ENCODE measurements at places on chromosomes 6 and 20. TPM values are rescaled to one million over a fixed set of nuclear protein-coding genes. Genes with fewer than 3 reads are reported as not detected.

Gene RAET1G
- not detected for total RNA-seq

Gene B4GALT5
- total RNA-seq: 60.7 TPM

Gene BMP2
- not detected for total RNA-seq

Gene WFDC5
- total RNA-seq: not detected

Gene LBP
- not detected for total RNA-seq

Gene SASH1
- total RNA-seq: 19.2 TPM

Gene BPIFB1
- not detected for total RNA-seq

Gene GTSF1L
- total RNA-seq: not detected

Gene TGM6
- not detected for total RNA-seq

Gene BACH2
- total RNA-seq: 1.9 TPM

Gene DHX35
- 18.1 TPM for total RNA-seq

Gene CCN6
- total RNA-seq: not detected

GRCh38 chr6:156283091-156283490, 494.1 kb upstream of the ARID1B start:
- no peaks in the 10 kb centered on the region for H3K36me3 ChIP-seq
- peak; percentile 1 for DNase-seq
- H3K4me1 ChIP-seq: no peaks in the 10 kb centered on the region
- H3K27me3 ChIP-seq: no peaks in the 10 kb centered on the region

DNA sequence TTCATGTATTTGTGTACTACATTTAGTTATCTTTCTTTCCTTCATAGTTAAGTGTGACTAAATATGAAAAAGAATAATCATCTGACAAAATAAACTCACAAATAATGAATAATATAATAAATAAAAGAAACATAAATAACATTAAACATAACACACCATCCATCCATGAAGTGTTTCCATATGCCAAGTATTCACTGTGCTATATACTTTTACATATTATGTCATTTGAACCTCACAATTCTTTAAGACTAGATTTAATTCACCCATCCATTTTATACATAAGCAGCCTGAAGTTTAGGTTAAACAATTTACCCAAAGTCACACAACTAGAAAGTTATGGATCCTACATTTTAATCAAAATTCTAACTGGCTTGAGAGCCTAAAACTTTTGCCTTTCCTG, 549.4 kb upstream of the HS3ST5 start:
- H3K4me3 ChIP-seq: no peak overlapping the region
- no peak overlapping the region for H3K27ac ChIP-seq
- no peaks in the 10 kb centered on the region for H3K36me3 ChIP-seq
- no peak for DNase-seq
- no peaks in the 10 kb centered on the region for H3K27me3 ChIP-seq

GRCh38 chr20:60558486-60558885, 600.3 kb downstream of the CDH26 start:
- DNase-seq: no peak
- H3K27ac ChIP-seq: no peak overlapping the region
- H3K4me1 ChIP-seq: no peaks in the 10 kb centered on the region
- no peak overlapping the region for H3K4me3 ChIP-seq
- H3K36me3 ChIP-seq: no peaks in the 10 kb centered on the region

DNA sequence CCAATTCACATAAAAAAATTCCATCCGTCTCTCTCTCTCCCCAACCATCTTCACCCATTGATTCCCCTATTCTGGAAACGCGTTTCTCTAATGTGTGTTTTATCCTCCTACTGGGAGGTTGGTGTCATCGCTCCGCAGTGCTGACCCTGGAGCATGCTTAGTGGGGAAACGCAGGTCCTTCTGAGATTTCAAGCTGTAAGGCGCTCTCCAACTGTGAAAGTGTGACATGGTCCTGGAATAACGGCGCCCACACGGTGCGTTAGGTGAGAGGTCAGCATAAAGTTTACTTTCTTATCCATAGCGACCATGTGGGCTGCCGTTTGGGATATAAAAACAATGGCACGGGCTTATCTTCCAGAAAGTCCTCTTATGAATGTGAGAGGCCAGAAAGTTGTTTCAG, 123.9 kb downstream of the WDR27 start:
- H3K27ac ChIP-seq: no peak overlapping the region
- no peak for DNase-seq
- peaks cover 19% of the 10 kb centered on the region for H3K4me1 ChIP-seq
- no peaks in the 10 kb centered on the region for H3K27me3 ChIP-seq
- H3K36me3 ChIP-seq: no peaks in the 10 kb centered on the region

GRCh38 chr6:140485740-140486449, 1111.4 kb upstream of the CITED2 start:
- no peaks in the 10 kb centered on the region for H3K4me1 ChIP-seq
- peak; percentile 46 for DNase-seq
- no peaks in the 10 kb centered on the region for H3K27me3 ChIP-seq
- no peaks in the 10 kb centered on the region for H3K36me3 ChIP-seq
- H3K27ac ChIP-seq: no peak overlapping the region
- H3K4me3 ChIP-seq: no peak overlapping the region

DNA sequence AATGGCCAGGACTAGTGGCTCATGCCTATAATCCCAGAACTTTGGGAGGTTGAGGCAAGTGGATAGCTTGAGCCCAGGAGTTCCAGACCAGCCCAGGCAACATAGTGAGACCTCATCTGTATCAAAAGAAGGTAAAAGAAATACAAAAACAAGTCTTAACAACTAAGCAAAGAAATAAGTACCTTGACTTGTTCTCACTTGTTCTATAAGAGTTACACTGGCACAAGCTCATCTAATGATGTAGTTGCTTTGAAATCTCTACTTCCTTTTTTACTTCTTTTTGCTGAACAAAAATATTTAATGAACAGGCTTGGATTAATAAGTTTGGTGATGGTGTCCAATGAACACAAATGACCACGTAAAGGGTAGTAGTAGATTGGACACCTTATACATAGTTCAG, 72.2 kb downstream of the SGK1 start:
- H3K36me3 ChIP-seq: no peaks in the 10 kb centered on the region
- no peaks in the 10 kb centered on the region for H3K27me3 ChIP-seq
- H3K4me3 ChIP-seq: no peak overlapping the region

DNA sequence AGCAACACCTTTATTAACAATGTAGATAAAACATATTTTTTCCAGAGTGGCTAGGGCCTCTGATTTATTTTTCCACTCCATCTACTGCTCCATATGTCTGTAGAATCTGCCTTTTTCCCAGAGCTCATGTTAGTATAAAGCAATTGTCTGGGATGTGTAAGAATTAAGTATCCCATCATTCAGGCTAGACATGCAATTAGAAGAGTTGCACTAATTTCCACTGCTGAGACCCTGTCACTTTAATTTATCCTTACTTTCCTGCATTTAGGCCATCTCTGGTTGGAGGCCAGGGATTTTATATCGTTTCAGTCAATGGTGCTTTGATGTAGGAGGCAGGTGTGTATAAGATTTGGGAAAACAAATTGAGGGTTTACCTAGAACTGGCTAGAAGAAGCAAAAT, 286.1 kb upstream of the POU3F2 start:
- no peaks in the 10 kb centered on the region for H3K27me3 ChIP-seq
- no peak overlapping the region for H3K27ac ChIP-seq
- no peaks in the 10 kb centered on the region for H3K4me1 ChIP-seq
- DNase-seq: no peak

DNA sequence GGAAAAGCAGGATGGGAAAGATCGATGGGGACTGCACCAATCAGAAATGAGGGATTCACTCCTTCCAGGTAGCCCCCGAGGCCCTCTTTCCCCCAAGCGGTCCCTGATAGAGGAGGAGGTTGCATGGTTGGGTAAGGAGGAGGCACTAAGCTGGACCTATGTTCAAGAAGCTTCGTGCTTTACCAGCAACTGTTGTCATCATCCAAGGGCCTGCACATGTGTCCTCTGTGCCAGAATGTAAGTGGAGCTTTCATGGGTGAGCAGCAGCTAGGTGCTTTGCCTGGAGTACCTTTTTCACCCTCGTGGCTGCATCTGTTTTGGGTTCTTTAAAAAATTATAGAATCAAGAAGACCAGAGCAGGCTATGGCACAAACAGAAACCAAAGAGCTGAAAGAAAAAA, 54.0 kb downstream of the GMPR start:
- no peaks in the 10 kb centered on the region for H3K27me3 ChIP-seq
- H3K4me3 ChIP-seq: no peak overlapping the region
- H3K4me1 ChIP-seq: no peaks in the 10 kb centered on the region
- H3K27ac ChIP-seq: no peak overlapping the region
- no peak for DNase-seq

DNA sequence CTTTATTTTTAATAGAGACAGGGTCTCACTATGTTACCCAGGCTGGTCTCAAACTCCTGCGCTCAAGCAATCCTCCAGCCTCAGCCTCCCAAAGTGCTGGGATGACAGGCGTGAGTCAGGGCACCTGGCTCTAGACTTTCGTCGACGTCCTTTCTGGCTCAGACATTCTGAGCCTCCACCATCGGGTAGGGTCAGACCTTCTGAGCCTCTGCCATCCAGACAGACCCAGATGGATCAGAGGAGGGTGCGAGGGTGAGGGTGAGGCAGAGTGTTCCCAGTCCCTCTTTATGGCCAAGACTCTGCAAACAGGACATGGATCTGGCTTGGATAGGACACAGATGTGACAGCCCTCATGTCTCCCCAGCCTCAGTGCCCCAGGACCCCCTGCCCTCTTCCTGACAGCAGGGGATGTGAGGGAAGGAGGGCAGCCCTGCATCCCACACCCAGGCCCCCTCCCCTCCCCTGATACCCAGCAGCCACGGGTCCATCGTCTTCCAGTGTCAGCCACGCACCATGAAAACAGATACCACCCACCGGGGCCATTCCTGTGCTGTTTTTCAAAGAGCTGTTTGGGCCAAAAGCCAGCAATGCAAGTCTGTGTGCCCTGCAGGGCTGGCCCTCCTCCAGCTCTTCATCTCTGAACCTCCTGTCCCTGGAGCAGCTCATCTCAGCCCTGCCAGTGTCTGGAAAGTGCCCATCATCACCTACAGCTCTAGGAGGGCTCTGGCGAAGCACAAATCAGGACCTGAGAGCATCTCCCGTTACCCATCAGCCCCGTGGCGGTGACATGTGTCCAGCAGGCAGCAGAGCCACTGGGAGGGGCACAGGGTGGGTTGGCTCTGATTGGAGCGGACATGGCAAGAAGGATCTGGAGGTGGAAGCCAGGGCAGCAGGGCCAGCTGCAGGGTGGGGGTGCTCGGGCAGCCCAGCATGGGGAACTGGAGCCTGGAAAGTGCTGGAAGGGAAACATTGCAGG, 208.4 kb downstream of the PREX1 start:
- H3K4me1 ChIP-seq: peaks cover 13% of the 10 kb centered on the region
- peak; percentile 48 for DNase-seq
- no peak overlapping the region for H3K4me3 ChIP-seq
- H3K27me3 ChIP-seq: no peaks in the 10 kb centered on the region

DNA sequence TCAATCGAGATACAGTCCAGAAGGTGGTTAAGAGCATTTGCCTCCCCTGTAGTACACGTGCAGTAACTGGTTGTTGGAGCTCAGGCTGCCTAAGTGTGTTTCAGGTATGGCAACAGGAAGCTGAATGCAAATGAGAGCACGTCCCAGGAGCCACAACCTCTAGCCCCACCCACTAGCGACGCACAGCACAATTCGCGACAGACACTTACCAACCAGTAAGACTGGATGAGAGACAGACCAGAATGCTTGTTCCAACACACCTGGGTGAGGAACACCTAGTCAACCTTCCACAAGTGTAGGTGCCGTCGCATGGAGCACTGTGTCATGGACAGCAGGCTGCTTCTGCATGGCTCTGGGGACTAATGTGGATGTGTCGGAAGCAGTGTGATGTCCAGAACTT, 7.2 kb upstream of the SERPINB1 start:
- no peak for DNase-seq
- no peak overlapping the region for H3K27ac ChIP-seq
- no peaks in the 10 kb centered on the region for H3K27me3 ChIP-seq
- no peaks in the 10 kb centered on the region for H3K36me3 ChIP-seq
- H3K4me1 ChIP-seq: peaks cover 14% of the 10 kb centered on the region

- H3K27ac ChIP-seq: no peak overlapping the region
- no peaks in the 10 kb centered on the region for H3K36me3 ChIP-seq
- H3K4me1 ChIP-seq: no peaks in the 10 kb centered on the region
- H3K27me3 ChIP-seq: peaks cover 49% of the 10 kb centered on the region
- no peak overlapping the region for H3K4me3 ChIP-seq
Observed at GRCh38 chr6:89966228-89966544, 71.9 kb downstream of the GJA10 start.

DNA sequence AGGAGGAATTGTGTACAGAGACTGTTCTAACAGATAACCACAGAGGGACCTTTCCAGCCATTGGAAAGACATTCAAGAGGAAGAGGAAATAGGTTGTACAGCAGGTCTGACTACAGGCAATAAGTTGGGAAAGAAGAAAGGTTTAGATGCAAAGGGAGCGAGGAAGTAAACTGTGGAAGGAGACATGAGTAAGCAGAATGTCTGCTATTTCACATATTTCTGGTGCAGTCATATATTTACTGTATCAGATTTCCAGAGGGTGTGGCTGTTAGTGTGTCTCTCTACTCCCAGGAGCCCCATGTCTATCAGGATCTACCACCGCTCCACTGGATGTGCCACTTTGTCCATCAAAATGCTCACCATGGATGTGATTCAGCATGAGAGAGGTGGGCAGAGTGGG, 25.9 kb downstream of the MRS2 start:
- no peak overlapping the region for H3K27ac ChIP-seq
- no peaks in the 10 kb centered on the region for H3K27me3 ChIP-seq
- no peaks in the 10 kb centered on the region for H3K4me1 ChIP-seq
- H3K4me3 ChIP-seq: no peak overlapping the region
- peaks cover 26% of the 10 kb centered on the region for H3K36me3 ChIP-seq

Measured in A673 (cell line).